Skeletal muscle cell (primary cell): ENCODE measurements at places on chromosomes 3 and 15.

- DNase-seq, result no peak
These were observed 42.3 kb upstream of the USP3 start for GRCh38 chr15:63462088-63462487.

DNA sequence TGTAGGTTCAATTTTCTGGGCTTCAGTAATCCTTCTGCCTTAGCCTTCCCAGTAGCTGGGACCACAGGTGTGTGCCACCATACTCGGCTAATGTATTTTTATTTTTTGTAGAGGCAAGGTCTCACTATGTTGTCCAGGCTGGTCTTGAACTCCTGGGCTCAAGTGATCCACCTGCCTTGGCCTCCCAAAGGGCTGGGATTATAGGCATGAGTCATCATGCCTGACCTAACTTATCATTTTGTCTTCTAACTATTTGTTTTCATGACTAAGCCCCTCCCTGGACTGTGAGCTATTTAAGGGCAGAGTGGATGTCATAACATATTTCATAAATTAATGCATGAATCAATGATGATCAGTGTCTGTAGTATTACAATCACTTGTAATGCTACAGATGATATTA is 56.1 kb upstream of the PIAS1 start:
- DNase-seq, result peak; percentile 9

GRCh38 chr3:51588724-51589123 is 50.2 kb downstream of the RAD54L2 start:
- no peak for DNase-seq

- DNase-seq, result no peak
These were observed 53.8 kb downstream of the CCDC66 start for GRCh38 chr3:56610669-56611335.

DNA sequence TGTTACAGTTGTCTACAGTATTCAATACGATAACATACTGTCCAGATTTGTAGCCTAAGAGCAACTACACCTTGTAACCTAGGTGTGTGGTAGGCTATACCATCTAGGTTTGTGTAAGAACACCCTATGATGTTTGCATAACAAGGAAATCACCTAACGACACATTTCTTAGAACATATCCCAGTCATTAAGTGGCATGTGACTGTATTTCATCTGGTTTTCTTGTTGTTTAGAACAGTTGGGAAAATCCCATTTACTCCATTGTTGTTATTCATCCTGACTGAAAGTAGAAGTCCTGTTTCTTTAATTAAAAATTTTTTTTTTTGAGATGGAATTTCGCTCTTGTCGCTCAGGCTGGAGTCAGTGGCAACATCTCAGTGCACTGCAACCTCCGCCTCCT is 31.3 kb downstream of the LRRC28 start:
- no peak for DNase-seq

GRCh38 chr3:138140940-138141339 is 8.8 kb upstream of the A4GNT start:
- DNase-seq, result no peak

- no peak for DNase-seq
These were observed 174.3 kb downstream of the XXYLT1 start for GRCh38 chr3:195096484-195097330.

GRCh38 chr3:131898346-131898745 is 136.5 kb downstream of the CPNE4 start:
- DNase-seq, result no peak

GRCh38 chr3:168579010-168579409 is 483.3 kb upstream of the GOLIM4 start:
- DNase-seq, result no peak

- no peak for DNase-seq
These were observed 5.9 kb downstream of the GPX1 start for GRCh38 chr3:49352281-49352680.

DNA sequence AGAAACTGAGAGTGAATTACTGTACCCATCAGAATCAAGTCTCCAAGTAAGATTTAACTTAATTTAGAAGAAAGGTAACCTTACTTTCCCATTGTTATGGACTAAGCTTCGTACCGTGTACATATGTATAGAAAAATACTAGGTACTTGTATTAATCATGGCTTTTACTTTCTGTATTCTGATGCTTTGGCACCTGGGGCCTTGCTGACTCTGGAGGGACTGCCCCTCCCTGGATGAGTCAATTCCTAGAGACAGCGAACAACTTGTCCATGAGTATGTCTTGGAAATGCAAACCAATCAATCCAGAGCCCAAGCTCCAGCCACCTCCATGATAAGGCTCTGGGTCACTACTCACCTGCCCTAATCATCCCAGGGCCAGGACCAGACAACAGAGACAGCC is 50.0 kb upstream of the DGKG start:
- DNase-seq, result no peak

- no peak for DNase-seq
These were observed 78.4 kb downstream of the MME start for GRCh38 chr3:155158346-155159037.

DNA sequence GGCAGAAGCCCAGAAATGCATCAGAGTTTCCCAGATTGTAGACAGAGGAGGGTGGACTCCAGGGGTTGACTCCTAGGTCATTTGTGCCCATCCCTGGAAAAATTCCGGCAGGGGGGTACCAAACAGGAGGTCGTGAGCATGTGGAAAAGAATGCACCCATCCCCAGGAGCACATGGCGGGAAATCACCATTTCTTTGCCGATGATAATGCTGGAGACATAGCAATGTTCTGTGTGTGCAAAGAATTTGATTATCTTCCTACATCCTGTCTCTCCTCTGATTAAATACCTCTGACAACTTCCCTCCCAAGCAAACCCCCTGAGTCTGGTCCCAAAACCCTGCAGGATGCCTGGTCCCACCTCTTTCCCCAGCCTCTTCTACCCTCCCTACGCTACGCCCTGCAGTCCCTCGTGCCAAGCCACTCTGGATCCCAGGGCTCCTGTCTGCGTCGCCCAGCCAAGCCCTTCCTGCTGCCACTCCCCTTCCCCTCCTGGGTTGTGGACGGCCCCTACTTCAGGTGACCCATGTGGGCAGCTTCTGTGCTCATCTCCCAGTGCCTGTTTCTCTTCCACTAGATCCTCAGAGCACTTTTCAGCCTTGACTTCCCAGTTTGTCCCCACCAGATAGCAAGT is 15.8 kb downstream of the WNT7A start:
- DNase-seq, result no peak

- DNase-seq, result no peak
These were observed 150.6 kb upstream of the ROPN1 start for GRCh38 chr3:124142389-124142970.
